ENCODE measurements at places on chromosomes 2 and 18.

DNA sequence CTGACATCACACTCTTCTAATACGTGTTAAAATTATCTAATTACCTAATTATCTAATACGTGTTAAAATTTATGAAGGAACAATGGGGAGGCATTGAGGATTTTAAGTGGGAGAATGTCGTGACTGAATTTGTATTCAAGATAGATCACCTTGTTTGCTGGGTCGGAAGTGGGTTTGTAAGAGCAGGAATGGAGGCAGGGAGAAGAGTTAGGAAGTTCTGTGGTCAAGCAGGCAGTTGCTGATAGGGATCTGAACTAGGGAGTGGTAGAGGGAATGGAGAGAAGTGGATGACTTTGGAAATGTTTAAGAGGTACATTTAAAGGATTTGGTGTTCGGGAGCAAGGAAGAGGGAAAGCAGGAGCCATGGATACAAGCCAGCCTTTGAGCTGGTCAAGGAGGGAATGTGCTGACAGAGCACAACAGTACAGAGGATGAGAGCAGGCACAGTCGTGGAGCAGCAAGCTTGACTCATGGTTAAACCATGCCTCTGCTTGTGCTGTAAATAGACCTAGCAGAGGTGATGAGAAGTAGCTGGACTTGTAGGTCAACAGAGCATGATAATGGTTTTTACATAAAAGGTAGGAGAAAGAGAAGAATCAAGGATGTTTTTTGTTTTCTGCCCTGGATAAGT is 16.2 kb downstream of the IL18RAP start:
- no peak for DNase-seq

GRCh38 chr2:85431570-85432205 is 13.2 kb downstream of the SH2D6 start:
- DNase-seq = no peak

DNA sequence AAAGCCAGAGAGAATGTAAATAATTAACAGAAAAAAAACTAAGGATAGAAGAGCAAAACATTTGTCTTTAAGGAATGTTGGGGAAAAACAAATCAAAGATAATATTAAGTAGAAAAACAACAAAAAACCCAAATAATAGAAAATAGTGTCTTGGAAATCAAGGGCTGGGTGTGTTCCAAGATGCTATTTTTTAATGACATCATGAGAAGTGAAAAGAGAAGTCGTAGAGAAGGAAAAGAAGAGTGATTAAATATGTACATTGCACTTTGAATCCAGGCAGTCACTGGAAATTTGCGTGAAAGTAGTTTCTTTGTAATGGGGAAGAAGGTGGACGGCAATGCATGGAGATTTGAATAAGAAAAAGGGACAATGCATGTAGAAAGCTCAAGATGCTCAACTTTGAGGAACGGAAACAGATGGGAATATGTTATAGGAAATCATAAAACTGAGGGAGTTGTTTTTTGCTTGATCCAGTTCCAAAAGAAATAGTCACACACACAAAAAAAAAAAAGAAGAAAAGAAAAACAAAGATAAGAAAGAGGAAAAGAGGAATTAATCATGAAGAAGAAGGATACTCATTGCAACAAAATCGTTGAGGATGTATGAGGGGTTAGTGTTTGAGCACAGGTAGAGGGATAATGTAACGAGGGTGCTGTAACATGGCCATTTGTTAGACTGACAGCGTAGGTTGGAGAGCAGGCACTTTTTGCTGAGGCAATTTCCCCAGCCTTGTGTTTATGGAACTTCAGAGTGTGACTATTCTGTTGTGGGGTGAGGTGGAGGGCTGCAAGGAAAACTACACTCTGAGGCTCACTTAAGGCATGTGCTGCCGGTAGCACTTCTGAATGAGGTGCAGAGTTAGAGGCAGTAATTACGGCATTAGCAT is 184.1 kb downstream of the CALCRL start:
- DNase-seq = no peak

GRCh38 chr2:100196786-100197494 is 54.5 kb upstream of the AFF3 start:
- DNase-seq = no peak

DNA sequence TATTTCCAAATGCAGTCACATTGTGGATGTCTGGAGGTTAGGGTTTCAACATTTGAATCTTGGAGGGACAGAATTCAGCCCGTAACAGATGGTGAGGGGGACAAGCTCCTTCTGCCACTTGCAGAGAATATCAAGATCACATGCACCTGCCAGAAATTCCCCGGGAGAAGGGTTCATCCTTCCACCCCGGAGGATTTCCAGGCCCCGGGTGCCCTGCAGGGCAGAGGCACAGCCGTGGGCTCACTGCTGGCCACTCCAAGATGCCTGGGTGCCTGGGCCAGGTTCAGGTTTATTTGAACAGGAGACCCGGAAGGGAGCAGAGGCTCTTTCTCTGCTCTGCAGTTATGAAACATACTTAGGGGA is 38.2 kb upstream of the MGAT4A start:
- DNase-seq = no peak

GRCh38 chr2:81876624-81877023 is 1572.1 kb upstream of the LRRTM1 start:
- no peak for DNase-seq

DNA sequence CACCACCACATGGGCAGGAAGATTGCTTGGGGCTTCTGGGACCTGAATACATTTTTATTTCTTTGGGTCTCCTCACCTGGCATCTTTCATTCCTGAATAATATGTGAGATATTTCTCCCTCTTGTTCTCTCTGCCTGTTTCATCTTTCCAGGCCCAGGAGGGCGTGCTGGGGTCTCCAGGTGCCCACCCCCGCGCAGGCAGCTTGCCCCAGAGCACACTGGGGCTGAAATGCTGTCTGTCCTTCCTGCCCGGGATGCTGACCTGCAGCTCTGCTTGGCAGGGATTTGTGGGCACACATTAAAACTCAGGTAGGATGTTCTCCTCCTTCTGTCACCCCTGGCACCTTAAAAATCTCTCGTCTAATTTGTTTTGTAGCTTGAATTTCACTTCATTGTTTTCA is 39.7 kb upstream of the TEX51 start:
- no peak for DNase-seq

DNA sequence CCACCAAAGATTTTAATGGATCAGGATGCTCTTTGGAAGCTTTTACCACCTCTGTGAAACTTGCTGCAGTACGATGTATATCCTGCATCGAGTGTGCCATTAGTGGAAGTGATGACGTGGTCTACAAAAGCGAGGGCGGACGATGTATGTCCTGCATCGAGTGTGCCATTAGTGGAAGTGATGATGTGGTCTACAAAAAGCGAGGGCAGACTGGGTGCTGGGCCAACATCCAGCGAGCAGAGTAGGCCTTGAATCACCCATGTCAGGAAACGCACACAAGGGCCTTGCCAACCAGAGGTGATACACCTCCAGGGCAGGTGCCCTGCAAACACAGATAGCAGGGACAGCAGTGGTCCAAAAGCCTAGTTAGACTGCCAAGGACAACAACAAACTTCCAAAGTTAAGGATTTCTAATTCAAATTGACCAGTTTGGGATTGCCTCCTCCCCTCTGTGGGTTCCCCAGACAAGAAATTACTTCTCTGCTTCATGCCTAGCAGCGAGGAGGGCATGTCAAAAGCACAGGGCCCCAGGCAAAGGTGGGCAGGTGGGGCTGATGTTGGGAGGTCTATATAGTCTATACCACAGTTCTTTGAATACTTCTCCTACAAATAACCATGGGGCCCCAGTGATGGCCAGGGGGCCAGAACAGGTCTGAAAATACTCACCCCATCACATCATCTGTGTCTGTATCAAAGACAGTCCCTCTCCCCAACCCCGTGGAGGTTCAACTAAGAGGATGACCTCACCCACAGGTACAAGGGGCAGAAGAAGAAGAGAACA is 70.2 kb downstream of the ADD2 start:
- DNase-seq = no peak

DNA sequence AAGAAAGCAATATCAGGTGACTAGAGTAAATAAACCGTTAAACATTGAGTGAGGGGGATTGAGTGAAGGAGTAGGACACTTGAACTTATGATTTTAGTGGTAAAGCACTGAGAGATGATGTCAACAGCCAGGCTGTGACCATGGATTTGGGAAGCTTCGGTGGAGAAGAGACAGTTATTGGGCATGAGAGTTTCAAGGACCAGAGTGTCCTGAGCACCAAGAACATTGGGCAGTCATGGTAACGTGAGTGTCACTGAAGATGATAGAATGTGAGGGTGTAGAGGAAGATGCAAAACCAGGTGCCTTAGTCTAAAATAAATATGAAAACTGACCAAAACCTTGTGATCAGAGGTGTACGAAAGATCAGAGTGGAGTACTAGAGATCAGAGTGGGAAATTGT is 248.1 kb downstream of the ASXL3 start:
- no peak for DNase-seq

- DNase-seq = no peak
These were observed 103.5 kb downstream of the NOL4 start for GRCh38 chr18:34121200-34121721.

DNA sequence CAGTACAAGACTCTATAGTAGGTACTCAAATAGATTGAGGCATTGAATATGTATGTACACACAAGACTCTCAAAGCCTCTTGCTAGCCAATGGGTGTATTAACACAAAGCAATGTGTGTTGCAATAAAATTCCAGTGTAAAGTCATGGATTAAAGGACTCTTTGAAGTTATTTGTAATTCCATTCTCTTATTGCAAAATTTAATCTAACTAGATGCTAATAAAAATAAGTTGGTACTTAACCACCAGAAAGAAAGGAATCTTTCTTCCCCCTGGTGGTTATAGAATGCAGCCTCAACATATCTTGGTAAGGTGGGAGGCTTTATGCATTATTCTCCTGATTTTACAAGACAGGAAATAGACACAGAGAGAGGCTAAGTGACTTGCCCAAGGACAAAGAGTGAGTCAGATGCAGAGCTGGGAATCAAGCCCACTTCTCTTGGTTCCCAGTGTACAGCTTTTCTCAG is 18.0 kb downstream of the LRP1B start:
- DNase-seq = no peak

All from immature natural killer cell (primary cell).